ENCODE measurements at places on chromosomes 3 and 15.

DNA sequence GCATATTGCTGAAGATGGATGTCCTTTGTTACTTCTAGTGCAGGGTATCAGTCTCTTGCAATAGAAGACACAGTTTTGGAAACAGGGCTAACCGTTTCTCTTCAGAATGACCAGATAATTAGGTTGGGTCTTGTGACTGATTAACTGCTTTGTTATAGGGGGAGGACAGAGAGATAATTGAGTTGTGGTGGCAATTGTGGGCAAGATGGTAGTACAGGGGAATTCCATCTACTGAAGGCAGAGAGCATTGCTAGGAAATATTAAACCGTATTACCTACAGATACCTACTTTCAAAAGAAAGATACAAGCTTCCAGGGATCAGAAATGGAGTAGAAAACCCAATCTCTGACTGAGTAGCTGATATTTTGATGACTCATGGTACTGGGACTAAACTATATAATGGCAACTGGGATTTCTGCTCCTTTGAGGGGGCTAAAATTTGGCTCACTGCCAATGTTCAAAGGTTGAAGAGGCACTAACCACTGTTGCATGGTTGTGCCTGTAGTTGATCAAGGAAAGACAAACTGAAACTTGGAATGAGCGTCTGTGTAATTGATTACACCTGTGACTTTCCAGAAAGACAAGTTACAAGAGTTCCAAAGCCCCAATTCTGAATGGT, 4.2 kb downstream of the PRR23B start:
- DNase-seq: no peak

DNA sequence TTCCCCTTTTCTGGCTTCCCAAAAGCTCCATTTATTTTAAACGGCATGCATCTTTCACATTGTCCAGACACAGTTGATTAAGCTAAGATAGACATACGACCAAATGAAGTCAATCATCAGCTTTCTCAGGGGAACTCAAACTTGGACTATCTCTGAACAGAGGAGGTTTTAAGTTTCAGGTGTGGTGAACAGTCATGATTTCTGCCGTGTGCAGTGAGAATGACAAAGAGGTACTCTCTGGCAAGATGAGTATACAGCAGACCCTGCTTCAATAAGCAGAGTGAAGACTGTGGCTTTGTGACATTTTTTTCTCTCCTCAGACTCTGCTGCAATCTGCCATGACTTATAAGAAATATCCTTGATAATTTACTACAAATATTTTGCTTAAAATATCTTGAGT, 307.7 kb downstream of the CNTN6 start:
- DNase-seq: no peak

DNA sequence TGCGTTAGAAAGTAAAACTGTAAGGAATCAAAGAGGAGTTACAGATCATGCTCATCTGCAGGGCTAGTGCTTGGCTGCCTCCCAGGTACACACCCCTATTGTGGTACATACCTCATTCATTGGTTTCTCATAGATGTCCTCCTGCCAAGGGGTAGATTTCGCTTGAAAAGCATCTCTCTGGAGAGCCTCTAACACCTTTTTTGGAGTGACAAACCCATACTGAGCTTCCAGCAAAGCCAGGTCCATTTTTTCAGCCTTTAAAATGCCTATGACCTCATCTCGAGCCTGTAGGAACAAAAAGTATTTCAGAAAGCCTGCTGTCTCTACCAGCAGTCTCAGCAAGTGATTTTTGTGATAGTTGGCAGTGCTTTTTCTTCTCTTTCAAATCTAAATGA, 112.1 kb downstream of the CMSS1 start:
- no peak for DNase-seq

GRCh38 chr3:41508063-41508696, 308.9 kb downstream of the CTNNB1 start:
- DNase-seq: no peak

DNA sequence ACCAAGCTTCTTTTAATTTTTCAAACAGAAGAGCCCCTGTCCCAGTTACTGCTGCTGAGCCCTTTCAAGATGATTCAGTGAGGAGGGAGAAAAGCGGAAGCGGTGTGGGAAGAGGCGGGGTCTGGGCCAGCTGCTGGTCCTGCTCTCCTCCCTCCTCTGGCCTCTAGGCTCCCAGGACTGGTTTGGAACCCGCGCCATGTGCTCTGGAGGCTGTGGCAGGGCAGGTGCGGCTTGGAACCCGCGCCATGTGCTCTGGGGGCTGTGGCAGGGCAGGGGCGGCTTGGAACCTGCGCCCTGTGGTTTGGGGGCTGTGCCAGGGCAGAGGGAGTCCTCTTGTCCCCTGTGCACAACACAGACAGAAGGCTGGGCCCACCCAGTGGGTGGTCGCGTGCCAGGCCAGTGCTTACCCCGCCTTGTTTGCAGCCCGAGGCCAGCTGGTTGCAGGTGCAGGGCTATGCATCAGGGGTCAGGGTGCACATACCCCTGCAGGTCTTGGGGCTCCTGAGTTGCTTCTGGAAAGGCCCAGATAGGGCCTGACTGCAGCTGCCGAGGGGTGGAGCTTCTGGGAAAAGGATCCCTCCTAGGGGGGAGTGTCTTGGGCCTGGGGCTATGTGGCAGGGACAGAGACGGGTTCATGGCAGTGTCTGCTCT, 12.2 kb downstream of the ALG1L2 start:
- no peak for DNase-seq

- DNase-seq: no peak
These were observed 24.9 kb downstream of the BLM start for GRCh38 chr15:90742087-90742486.

- no peak for DNase-seq
These were observed 463.6 kb upstream of the KCNMB2 start for GRCh38 chr3:178072391-178073305.

- DNase-seq: no peak
These were observed 67.3 kb downstream of the VGLL4 start for GRCh38 chr3:11576453-11576852.

GRCh38 chr3:177693616-177694264, 496.5 kb upstream of the TBL1XR1 start:
- no peak for DNase-seq

DNA sequence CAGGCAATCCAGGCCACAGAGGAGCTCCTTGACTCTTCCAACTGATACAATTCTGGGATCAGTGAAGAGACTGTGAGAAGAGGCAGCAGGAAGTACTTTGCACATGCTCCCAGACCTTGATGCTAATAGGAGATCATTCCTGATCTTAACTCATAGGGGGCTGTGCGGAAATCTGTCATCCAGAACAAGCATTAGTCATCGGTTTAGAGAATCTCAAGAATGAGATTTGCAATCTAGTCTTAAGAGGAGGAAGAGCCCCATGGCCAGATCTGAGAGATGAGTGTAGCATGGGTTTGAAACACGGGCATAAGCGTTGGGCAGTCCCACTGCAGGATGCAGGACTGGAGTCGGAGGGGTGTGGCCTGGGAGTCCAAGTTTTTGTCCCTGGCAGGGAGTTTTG, 1081.1 kb downstream of the NAALADL2 start:
- DNase-seq: peak; percentile 8

- DNase-seq: peak; percentile 53
These were observed 43.5 kb upstream of the SLC6A11 start for GRCh38 chr3:10772271-10773161.

DNA sequence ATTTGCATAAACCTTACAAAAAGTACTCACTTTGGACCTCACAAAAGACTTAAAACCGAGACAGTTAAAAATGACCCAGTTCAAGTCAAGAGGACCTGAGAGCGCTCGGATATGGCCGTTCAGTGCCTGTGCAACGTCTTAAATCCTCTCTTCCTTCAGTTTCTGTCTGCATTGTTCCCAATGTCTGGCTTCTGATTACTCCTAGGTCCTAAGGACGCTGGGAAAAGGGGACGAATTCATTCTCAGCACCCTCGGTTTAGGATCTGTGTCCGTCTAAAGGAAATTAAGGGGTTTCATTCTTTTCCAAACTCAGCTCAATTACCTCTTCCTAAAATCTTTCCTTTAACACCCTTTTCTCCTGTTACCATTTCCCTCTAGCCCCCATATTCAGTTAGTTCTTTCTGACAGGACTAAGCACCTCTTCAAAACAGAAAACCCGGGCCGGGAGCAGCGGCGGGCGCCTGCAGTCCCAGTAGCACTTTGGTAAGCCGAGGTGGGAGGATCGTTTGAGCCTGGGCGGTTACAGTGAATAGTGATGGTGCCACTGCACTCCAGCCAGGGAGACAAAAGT, 970 bp downstream of the DPPA4 start:
- no peak for DNase-seq

DNA sequence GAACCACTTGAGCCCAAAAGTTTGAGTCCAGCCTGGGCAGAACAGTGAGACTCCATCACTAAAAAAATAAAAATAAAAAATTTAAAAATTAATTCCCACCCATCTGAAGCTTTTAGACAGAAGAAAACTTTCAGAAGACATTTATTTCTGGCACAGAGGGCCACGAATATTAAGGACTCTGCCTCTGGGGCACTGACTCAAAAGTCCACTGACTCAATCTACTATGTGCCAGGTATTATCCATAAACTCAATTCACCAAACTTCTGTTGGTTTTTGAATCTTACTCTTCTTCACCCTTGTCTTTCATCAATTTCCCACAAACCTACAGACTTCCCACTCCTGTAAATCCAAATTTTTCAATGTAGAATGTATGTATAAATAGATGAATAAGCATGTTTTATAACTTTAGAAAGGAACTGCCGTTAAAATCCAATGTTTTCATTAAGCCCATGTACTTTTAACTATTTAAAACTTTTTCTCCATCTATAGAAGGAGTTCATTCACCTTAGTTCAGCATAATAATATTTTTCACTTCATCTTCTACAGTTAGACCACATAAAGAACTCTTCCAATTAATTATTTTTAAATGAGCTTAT, 19.9 kb downstream of the ATP13A3 start:
- no peak for DNase-seq

DNA sequence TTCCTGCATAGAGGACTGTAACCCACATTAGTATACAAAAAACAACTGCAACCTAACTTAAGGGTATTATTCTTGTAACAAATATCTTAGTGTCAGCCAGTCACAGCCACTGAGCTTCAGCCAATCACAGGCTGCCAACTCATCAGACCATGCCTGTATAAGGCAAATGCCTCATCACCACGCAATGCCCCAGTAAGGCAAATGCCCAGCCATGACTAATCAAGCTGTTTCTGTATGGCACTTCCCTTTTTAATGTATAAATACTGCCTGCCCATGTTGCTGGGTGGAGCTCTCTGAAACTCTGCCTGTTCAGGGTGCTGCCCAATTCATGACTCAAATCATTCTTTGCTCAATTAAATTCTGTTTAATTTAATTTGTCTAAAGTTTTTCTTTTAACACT, 18.4 kb upstream of the GABRA5 start:
- no peak for DNase-seq

- no peak for DNase-seq
These were observed 43.4 kb upstream of the FAH start for GRCh38 chr15:80109388-80109787.

GRCh38 chr3:32952369-32953077, 1.1 kb downstream of the CCR4 start:
- no peak for DNase-seq

GRCh38 chr3:15261274-15261673, 55.2 kb downstream of the CAPN7 start:
- no peak for DNase-seq

GRCh38 chr15:64029633-64030032, 16.7 kb downstream of the DAPK2 start:
- no peak for DNase-seq

- peak; percentile 58 for DNase-seq
These were observed 7.2 kb upstream of the SEC22A start for GRCh38 chr3:123194552-123194951.

GRCh38 chr3:14016900-14017475, 107.7 kb downstream of the CHCHD4 start:
- DNase-seq: no peak

DNA sequence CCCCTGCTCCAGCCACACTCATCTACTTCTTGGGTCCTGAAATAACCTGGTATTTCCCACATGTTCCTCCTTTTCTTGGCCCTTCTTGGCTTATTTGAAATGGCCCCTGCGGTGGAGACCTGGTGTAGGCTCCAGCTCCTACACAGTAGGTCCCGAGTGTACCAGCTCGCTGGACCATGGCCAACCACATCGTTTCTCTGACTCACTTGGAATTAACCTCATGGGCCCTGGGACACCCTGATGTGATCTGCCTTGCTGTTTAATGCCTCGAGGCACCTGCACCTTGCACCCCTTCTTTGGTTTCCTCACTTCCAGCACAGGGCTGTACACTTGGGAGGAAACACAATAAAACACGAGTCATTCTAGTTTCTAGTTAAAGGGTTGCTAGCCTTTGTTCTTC, 60.3 kb downstream of the FEM1B start:
- DNase-seq: no peak

DNA sequence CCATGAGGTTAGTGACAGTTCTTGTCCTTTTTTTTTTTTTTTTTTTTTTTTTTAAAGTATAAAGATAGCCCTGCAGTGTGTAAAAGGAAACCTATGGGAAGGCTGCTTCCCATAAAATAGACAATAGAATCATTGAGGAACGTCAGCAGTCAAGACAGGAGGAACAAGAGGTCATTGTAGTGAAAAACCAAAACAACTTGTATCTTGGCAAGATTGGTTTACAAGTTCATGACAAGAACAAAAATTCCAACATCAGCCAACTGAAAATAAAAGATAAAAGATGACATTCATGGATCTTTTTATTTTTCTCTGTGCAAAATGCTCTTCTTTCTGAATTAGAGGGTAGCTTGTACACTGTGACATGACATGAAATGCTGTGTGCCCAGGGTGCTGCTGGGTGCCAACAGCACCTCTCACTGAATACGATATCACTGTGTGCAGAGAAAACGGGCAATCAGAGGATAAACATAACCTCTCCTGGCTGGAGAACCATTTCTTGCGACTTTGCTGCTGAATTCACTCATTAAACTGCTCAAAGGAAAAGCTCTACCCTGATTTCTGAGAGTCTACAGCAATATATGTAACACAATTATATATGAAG, 30.1 kb upstream of the IP6K2 start:
- no peak for DNase-seq

DNA sequence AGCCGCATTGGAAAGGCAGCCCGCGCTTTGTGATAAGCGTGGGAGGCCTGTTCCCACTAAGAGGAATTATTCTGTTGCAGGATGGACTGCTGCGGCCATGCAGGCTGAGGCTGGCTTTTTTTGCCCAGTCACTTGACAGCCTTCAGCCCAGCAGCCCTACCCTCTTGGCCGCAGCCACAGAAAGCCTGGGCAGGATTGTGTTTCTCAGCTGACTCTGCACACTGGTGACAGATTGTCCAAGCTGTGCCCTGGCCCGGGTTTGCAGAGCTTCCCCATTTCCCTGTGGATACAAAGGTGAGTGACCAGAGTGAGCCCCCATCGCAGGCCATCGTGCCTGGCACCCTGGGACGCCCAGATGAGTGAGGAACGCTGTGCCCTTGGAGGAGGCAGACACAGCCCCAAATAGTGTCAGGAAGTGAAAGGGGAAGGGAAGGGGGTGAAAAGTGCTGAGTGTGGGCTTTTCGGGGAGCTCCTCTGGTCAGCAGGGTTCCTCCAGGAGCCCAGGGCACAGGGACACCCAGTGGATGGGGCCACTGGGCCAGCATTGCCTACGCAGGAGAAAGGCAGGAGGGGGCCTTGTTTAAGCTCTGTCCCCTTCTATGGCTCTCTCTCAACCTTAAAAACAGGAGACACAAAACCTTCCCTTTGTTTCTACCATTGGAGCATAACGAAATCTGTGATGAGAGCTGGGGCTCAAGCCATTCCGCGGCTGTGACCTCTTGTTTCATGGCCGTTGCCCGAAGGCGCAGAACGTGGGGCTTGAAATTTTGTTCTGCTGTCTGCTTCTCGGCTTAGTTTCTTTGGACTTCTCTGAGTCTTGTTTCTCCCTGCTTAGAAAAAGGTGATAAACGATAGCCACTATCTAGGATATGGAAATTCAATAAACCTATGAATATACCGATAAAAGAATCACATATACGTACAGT, 91.5 kb upstream of the MEF2A start:
- DNase-seq: no peak
